IPS-NIHi11 (cell line): ENCODE measurements at places on chromosomes 5 and 9.

DNA sequence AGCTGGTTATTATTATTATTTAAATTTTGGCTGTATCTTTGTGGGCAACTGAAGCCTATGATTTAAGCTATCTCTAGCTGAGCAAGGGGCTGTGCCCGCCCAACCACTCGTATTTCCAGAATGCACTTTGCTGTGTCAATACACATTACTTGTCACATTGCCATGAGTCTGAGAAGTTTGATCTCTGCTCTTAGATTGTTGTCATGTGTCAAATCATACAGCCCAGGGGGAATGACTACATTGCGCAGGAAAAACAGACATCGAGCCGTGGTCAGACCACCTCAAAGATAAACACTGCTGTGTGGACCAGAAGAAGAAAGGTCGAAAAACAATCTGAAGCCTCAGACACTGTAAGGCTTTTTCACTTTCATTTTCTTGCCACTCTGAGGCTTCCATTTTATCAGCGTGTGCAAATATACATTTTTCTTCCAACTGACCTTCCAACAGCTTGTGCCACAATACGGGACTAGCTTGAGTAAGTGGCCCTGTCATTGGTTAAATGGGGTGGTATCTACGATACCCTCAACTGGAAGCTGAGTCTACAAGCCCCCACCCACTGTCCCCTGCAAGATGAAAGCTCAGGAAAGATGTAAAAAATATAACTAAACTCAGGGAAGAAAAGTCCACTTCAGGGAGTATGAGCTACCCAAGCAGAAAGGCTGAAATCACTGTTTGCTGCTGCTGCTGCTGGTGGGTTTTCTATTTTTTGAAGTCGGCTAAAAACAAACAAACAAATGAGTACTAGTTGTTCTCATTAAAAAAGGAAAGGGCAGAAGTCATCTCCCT is 603.0 kb downstream of the BNC2 start:
- no peak for DNase-seq

DNA sequence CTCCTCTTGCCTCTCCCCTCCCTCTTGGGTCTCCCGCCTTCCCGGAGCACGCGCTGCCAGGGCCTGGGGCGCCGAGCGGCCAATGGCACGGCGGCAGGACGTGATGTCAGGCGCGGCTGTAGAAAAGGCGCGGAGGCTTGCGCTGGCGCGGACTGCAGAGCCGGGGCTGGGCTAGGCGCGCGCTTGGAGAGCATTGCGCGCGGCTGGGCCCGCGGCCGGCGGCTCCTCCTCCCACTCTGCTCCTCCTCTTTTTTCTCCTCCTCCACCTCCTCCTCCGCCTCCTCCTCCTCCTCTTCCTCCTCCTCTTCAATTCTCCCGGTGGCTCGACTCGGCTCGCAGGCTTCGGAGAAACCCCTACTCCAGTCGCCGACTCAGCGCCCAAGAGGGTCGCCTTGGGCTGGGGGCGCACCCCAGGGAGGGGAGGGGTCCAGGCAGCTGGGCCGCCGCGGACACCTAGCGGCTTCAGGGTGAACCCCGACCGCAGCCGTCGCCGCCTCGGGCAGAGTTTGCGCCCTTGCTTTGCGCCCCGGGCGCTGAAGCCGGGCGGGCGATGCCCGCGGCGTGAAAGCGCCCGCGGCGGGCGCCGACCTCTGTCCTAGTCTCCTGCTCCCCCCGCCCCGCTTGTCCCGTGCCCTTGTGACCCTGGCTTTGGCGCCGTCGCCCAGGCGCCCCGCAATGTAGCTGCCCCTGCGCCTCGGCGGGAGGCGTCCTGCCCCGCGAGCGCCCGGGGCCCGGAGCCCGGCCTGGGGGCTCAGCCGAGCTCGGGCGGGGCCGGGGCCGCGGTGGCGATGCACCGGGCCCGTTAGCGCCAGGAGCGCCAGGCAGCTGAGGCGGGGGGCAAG is at the start of gene LHX2:
TSS of gene LHX2 (plus strand) at position 309 of the 842 bp plus-strand sequence. CDS start 581 bp downstream, outside the sequence.
- DNase-seq, result peak; percentile 88

- no peak for DNase-seq
Measured at GRCh38 chr5:97078958-97079743, 63.3 kb downstream of the LIX1 start.

DNA sequence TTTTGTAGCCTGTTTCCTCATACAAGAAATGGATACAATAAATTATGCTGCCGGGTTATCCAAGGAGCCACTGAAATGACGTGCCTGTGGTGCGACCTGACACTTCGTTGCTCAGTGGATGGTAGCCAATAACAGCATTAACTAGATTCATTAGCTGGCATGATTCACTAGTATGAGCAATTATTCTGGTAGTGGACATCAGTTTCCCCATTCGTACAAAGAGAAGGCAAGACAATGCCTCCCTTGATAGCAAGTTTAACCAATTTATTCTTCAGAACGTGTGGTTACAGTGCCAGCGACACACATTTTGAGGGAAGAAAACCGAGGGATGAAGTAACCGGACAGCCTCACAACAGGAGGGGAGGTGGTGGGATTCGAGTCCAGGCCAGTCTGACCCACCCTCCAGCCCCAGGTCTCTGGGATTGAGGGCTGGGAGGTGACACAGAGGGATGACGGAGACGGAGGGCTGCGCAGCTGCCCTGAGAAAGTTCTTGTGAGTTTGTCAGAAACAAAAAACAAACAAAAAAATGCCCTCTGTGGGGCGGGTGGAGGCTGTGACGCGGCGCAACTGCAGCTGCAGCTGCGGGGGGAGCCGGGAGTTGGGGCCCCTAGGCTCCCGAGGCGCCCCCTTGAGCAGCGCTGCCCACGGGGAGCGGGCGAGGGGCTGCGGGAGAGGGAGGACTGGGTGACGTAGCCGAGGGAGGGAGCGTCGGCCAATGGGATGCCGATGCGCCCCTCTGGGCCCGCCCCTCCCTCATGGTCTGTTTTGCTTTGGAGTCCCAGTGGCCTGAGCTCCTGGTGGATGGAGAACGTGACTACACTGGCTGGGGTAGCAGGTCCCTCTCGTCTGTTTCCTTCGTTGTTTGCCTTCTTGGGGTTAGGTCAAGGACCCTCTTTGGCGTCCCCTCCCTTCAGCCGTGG is 10.9 kb downstream of the LHX2 start:
- DNase-seq, result peak; percentile 86

- DNase-seq, result no peak
Measured at GRCh38 chr9:127778280-127779135, at the start of gene SH2D3C. TSS of gene SH2D3C (minus strand) at chr9:127778666. CDS start at chr9:127778627, 39 bp downstream.

DNA sequence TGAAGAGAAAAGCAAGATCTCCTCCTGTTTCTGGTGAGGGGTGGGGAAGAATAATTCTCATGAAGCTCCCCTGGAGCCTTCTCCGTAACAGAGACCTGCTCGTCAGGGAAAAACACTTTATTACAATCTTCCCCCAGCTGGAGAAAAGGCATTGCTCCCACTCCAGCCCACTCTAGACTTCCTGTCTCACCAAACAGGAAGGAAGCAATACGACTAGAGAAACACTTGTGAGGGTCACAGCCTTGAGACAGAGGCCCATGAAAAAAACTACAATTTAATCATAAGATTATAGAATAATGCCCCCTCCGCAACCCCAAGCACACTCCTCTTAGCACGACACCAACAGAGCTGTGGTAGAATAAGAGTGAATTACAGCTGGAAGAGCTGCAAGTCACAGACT is 197.2 kb upstream of the S1PR3 start:
- DNase-seq, result no peak

- no peak for DNase-seq
Measured at GRCh38 chr5:149412783-149413476, 33.8 kb upstream of the IL17B start.

GRCh38 chr9:134497283-134497860 is 144.2 kb upstream of the COL5A1 start:
- no peak for DNase-seq

DNA sequence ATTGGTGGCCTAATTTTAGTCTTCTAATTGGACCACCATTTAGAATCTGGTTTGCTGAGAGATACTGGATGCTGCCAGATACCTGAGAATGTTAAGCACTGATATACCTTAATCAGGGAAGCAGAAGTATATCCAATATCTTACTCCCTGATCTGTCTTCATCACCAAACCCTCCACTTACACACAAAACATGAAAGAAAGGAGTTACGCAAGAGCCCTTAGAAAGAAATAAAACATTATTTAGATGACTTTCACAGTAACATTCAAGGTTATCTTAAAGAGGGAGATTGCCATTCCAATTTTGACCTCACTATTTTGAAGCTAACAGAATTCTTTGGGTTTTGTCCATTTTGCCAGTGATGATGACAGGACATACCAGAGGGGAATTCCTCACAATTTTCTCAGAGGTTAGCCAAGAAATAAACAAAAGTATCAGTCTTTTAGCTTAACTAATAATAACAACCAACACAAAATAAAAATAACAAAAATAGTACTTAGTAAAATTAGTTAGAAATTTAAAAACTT is 496.1 kb downstream of the NFIB start:
- no peak for DNase-seq

- DNase-seq, result no peak
Measured at GRCh38 chr5:159094745-159095144, 5.0 kb downstream of the EBF1 start.

GRCh38 chr5:165321912-165322311 is 1816.5 kb downstream of the MAT2B start:
- no peak for DNase-seq

GRCh38 chr9:82196622-82197441 is 208.3 kb downstream of the SPATA31D1 start:
- no peak for DNase-seq

GRCh38 chr9:132063281-132063680 is 16.4 kb downstream of the MED27 start:
- DNase-seq, result no peak

GRCh38 chr5:178612299-178612698 is 14.6 kb downstream of the CLK4 start:
- DNase-seq, result no peak

- no peak for DNase-seq
Measured at GRCh38 chr9:22354699-22355384, 91.8 kb upstream of the DMRTA1 start.

GRCh38 chr9:87301371-87301770 is 196.3 kb upstream of the DAPK1 start:
- no peak for DNase-seq

GRCh38 chr5:1125030-1125357 is 13.1 kb upstream of the SLC12A7 start:
- DNase-seq, result no peak

GRCh38 chr5:18605186-18605585 is 970.9 kb downstream of the TAF11L14 start:
- DNase-seq, result no peak

DNA sequence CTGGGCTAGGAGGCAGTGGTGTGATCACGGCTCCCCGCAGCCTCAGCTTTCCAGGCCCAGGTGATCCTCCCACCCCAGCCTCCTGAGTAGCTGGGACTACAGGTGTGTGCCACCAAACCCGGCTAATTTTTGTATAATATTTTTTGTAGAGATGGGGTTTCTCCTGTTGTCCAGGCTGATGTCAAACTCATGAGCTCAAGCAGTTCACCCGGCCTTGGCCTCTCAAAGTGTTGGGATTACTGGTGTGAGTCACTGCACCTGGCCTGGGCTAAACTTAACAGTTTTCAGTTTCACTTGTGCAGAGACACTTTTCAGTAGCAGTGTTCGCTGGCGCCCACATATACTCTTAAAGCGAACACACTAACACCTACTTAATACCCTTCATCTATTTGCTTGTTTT is 205.6 kb upstream of the ZNF608 start:
- DNase-seq, result no peak

- DNase-seq, result no peak
Measured at GRCh38 chr5:99061711-99062110, 132.9 kb upstream of the CHD1 start.

- no peak for DNase-seq
Measured at GRCh38 chr9:105308461-105309341, 64.2 kb downstream of the SLC44A1 start.

GRCh38 chr9:929719-930118 is 46.7 kb upstream of the DMRT3 start:
- DNase-seq, result no peak

DNA sequence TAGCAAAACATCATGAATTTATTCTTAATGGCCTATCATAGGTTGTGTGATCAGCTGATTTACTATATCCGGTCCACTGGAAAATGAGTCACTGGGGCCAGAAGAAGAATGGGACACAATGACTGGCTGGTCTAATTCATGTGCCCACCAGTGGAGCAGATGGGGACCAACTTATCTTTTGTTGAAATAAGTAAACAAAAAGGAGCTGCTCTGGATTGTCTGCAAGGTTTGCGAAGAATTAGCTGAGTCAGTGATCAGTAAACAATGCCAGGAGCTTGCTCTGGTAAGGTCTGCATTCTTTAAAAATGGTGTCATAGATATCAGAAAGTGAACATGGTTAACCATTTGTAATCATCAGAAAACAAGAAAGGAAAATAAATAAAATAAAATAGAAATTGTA is 128.0 kb downstream of the RASEF start:
- no peak for DNase-seq

- DNase-seq, result no peak
Measured at GRCh38 chr5:126536874-126537273, 58.1 kb downstream of the ALDH7A1 start.
